ENCODE measurements at places on chromosomes 2 and 18.

- no peak for DNase-seq
Measured at GRCh38 chr2:197538412-197538811, 22.5 kb downstream of the MOB4 start.

GRCh38 chr2:195686564-195686963, 29.5 kb downstream of the SLC39A10 start:
- DNase-seq = no peak

DNA sequence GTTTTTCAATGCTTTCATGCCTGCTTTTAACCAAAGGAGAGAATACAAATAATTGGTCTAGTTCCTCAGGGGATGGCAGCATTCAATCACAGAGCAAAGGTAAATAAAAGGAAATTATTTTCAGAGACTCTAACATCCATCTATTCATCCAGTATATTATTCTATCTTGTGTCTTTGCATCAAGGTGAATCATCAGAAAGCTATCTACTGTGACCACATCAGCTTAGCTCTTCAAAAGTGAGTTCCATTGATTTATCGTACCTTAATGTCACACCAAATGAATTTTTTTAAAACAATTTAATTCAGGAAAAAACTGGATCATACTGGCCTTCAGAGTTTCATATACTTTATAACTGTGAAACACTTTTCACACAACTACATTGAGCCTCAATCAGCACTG, 66.1 kb downstream of the CHN1 start:
- no peak for DNase-seq

DNA sequence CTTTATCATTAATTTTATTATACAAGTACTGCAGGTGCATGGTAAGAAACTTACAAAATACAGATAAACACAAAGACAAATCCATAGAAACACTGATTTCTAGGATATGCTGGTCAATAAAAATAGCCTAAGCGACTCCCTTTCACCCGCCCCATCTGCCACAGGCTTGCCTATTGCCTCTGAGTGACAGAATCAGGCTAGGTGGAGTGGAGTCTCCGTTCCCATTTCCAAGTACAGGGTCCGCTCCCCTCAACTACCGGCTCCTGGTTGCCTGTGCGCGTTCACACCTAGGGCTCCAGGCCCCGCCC, 201 bp upstream of the TRAPPC12 start:
- DNase-seq = no peak

GRCh38 chr2:157813467-157813866, 62.7 kb downstream of the ACVR1 start:
- no peak for DNase-seq

- DNase-seq = no peak
Measured at GRCh38 chr2:96530144-96530430, 6.5 kb upstream of the ARID5A start.

DNA sequence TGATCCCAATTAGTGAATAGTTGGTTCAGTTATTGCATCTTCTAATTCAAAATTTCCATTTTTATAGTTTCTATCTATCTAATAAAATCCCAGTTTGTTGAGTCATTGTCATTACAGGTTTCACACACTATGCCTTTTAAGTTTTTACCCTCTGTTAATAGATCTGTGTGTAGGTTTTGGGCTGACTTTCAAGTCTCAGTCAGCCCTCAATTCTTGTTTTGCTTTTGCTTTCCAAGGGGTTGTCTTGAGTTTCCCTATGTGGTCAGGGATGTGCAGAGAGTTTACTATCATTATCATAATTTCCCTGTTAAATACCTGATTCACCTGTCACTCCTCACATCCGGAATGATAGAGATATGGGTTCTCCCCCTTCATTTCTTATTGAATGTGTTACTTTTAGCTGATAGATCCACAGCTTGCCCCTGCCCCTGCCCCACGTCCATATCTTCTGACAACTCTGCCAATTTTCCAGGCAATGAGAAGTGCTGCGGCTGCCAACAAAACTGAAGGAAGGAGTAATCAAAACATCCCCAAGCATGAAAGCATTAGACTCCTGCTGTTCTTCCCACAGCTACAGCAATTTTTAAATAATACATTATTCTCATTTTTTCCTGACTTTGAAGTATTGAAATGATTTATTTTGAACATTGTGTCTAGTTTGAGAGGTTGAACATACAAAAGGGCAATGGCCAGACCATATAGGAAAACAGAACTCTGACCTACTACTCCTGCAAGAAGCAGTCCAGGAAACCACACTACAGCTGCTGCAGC, 1064.8 kb downstream of the SUCLG1 start:
- DNase-seq = no peak

DNA sequence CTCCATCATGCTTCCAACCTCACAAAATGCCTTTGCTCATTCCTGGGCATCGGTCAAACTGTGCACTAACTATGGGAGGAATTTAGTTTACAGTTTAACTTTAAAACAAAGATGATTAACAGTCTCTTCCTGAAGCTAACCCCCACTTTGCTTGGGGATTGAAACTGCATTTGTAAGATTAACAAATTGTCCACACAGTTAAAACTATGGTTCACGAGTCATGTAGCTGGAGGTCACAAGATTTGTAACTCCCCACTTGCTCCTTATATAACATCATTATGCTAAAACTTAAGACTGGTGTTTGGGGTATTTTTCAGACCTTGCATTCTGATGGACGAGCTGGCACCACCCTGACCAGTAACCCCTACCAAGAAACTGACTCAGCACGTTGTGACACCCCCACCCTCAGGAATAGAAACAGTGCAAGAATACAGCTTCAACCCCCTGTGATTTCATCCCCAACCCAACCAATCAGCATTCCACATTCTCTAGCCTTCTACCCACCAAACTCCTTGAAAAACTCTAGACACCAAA, 252.3 kb downstream of the MBD5 start:
- no peak for DNase-seq

- no peak for DNase-seq
Measured at GRCh38 chr18:58792086-58792485, 72.6 kb upstream of the ZNF532 start.

GRCh38 chr2:161596148-161596547, 28.1 kb upstream of the SLC4A10 start:
- DNase-seq = no peak

- DNase-seq = no peak
Measured at GRCh38 chr2:31197166-31197565, 20.1 kb downstream of the CAPN14 start.

DNA sequence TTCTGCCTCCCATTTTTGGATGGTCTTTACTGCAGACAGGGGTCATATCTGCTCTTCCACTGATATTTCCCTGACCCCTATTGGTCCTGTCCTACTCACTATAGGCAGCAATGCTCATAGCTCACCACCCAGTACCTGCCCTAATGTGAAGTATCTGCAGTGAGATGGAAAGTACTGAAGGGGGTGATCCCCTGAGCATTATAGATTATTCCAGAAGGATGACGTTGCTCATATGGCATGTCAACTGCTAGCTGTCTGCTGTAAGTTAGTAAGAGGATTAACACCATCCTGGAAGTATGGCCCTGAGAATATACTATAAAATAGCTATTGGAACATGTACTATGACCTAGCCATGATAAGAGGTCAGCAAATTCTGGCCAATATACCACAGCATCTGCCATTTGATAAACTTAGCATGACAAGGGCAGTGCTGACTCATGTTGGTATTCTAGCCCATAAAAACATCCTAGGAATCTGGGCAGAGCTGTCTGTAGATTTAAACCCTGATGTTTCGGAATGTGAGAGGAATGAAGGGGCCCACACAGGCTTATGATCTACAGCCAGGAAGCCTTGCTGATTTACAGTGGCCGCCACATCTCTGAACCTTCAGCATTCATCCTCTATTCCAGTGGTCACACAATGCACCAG, 451.4 kb downstream of the TNS1 start:
- DNase-seq = no peak

GRCh38 chr18:14924226-14924625, 176.3 kb downstream of the ANKRD30B start:
- no peak for DNase-seq

DNA sequence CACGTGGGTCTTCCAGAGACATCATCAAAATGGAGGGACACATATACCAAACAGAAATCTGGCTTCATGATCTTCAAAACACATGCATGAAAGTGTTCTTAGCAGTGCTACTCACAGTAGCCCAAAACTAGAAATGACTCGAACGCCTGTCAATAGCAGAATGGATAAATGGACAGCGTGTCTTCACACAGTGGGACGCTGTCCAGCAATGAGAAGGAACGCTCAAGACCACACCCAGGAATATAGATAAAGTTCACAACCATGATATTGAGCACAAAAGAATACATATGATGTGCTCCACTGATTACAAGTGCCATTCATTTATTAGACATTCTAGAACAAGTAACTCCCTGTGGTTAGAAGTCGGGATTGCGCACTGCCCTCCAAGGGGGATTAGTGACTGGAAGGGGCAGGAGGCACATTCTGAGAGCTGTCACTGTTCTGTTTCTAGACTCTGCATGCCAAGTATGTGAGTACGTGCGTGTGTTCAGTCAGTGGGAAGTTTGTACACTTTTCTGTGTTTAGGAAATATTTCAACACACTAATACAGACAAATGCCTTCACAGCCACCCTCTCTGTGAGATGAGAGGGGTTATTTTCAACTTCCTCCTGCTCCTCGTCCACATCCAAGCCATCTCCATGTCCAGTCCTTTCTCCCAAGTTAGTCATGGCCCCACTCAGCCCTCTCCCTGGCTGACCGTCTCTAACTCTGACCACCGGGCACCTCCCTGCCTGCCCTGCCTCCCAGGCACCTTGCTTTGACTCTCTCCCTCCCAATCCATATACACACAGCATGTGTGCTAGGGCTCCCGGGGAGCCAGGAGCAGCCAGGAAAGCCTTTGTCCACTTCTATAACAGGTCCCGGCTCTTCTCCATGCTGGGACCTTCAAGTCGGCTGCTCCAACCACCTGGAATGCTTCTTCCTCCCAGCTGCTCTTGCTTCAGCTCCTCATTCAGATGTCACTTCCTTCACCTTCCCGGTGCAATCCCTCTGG, 26.9 kb upstream of the TNS1 start:
- no peak for DNase-seq

DNA sequence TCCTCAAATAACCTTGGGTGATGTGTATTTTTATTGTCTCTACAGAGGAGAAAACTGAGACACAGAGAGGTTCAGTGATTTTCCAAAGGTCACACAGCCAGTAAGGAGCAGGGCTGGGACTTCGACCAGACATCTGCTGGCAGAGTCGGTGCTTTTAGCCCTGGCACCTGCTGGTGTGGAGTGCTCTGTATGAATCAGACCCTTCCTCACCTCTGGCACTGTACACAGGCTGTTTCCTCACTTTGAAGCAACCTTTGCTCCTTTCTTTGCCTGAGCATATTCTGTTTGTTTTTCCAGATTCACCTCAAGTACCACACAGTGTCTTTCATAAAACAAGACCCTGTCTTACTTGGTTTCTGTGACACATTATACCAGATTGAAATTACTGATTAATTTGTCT, 107.9 kb downstream of the DPP10 start:
- no peak for DNase-seq

DNA sequence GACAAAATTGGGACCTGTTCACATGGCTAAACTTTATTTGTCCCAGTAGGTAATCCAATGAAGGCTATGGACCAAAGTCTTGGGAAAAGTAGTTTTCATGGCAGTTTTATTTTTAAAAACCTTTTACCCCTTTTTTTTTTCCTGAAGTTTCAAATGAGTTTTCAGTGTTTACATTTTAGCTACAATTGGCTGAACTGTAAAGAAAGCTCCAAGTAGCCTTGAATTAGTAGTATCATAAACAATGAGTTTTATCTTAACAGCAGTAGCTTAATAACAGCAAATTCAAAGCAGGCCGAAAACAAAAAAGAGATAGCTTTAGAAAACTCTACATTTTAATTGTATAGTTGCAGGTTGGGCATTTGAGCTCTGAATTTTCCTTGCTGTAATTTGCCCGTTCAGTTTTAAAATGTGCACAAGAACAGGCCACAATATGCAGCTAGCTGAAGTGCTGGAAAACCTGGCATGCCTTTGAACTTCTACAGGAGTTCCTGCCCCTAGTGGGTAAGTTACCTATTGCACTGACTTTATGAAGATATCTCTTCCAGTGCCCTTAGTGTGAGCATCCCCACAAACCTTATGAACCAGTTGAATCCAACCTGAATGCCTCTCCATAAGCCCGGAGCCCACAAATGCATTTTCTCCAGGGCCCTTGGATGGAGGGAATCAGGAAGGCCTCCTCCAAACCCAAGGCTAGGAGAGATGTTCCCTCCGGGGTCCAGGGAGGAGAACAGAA, 106.7 kb downstream of the XRCC5 start:
- no peak for DNase-seq

DNA sequence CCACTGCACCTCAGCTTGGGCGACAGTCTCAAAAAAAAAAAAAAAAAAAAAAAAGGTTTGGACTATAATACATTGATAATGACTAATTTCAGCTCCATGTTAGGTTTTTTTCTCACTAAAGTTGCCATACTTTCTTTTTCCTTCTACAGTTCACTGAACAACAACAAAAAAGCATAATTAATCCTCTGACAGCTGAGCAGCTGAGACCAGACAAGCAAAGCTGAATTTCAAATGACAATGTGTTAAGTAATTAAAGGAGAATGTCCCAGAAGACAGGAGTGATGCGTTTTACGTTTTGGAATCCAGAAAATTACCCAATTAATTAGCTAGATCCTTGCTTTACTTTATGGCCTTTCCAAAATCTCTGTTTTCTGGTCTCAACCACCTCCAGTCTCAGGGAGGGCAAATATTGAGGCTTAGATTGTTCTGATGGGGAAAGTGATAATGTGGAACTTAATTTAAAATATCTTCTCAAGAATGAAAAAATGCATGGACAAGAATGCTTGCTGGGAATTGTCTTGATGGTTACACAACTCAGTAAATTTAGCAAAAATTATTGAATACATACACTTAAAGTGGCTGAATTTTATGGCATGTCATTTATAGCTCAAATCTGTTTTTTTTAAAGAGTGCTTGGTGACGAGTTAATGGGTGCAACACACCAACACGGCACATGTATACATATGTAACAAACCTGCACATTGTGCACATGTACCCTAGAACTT, 17.4 kb upstream of the RMDN2 start:
- no peak for DNase-seq

DNA sequence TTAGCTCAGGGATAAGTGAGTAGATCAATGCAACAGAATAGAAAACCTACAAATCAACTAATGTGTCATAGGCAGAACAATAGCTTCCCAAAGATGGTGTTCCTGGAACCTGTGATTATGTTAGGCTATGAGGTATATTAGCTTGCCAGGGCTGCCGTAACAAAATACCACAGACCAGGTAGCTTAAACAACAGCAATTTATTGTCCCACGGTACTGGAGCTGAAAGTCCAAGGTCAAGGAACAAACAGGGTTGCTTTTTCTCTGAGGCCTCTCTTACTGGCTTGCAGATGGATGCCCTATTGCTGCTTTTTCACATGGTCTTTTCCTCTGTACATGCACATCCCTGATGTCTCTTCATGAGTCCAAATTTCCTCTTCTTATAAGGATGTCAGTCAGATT, 354.9 kb downstream of the TNS1 start:
- DNase-seq = no peak

GRCh38 chr2:70115646-70116442, 28.6 kb downstream of the PCBP1 start:
- DNase-seq = no peak

- DNase-seq = no peak
Measured at GRCh38 chr2:4678927-4679326, 975.6 kb downstream of the DCDC2C start.

- DNase-seq = no peak
Measured at GRCh38 chr2:233107831-233108300, 47.7 kb downstream of the INPP5D start.

Measured in stimulated activated CD8-positive, alpha-beta memory T cell treated with anti-CD3 and anti-CD28 coated beads, Interleukin-7, amount 100 ng/mL, for 1 hour (primary cell).